ENCODE measurements at places on chromosomes 11 and 22.

DNA sequence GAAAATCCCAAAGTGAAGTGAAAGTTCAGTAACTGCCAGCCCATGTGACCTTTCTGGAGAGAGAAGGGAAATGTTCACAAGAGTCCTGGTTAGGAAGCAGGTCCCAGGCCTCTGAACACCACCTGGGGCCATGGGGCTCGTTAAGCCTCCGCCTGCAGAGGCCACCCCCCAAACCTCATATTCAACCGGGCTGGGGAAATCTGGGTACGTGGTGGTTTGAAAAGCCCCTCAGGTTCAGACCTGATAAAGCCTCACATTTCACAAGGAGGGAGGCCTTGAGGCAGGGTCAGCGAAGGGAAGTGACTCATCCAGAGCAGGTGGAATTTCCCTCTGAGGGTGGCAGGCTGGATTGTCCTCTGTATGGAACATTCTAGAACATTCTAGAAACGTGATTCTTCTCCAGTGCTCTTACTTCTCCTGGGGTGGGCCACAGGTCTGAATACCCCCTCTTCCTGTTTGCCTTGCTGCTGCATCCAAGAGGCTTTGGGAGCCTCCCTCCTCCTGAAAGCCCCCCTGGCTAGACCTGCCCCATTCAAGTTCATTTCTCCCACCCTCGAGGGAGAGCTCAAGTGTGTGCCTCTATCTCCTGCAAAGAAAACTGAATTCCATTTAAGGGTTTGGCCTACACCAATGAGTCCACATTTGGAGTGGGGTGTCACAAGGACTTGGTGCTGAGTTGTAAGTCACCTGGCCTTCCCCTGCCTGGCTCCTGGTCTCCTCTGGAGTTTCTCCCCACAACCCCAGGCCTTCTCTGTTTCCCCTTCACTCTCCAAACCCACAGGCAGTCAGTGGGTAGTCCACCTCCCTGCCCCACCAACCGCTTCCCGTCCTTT lies 6.3 kb downstream of the FXYD2 start:
- DNase-seq, result no peak

GRCh38 chr22:31650391-31650790 lies 11.6 kb downstream of the PISD start:
- DNase-seq, result no peak

DNA sequence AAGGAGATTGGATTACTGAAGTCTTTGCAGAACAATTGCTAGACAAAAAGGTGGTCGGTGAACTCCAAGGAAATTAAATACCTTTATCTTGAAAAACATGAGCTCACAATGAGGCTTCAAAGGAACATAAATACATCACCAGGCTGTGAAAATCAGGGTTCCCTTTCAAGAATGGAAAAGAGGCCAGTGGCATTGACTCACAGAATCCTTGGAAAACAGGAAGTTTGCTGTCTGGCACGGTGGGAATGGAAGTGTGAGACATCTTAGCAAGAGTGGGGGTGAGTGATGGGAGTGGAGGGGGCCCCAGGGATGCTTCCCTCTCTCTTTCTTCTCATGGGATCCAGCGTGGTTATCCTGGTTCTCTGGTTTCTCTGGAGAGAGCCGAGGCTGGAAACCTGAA lies 48.9 kb upstream of the TBCEL start:
- DNase-seq, result no peak

- no peak for DNase-seq
Observed at GRCh38 chr11:21723678-21724077, 469.2 kb upstream of the ANO5 start.

Measured in nucleus accumbens (tissue), 56 donors.